ENCODE measurements at places on chromosomes 6 and 20.

- no peak for DNase-seq
Measured at GRCh38 chr6:4402477-4402976, 267.2 kb upstream of the ECI2 start.

DNA sequence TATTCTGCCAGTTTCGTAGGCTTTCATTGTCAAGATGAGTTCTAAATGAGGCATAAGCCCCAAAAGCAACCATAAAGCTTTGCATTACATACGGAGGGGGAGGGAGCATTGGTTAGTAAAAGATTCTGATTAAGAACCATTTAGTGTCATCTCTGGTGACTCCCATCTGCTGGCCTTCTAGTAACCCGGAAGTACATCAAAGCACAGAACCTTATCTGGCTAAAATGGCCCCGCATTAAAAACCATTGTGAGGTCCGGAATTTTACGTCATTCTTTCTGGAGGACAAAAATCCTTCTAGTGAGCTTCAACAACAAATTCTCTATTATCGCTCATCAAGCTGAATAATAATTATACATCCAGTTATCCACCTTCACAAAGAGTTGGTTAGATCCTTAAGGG lies 37.8 kb downstream of the METTL24 start:
- DNase-seq: no peak

DNA sequence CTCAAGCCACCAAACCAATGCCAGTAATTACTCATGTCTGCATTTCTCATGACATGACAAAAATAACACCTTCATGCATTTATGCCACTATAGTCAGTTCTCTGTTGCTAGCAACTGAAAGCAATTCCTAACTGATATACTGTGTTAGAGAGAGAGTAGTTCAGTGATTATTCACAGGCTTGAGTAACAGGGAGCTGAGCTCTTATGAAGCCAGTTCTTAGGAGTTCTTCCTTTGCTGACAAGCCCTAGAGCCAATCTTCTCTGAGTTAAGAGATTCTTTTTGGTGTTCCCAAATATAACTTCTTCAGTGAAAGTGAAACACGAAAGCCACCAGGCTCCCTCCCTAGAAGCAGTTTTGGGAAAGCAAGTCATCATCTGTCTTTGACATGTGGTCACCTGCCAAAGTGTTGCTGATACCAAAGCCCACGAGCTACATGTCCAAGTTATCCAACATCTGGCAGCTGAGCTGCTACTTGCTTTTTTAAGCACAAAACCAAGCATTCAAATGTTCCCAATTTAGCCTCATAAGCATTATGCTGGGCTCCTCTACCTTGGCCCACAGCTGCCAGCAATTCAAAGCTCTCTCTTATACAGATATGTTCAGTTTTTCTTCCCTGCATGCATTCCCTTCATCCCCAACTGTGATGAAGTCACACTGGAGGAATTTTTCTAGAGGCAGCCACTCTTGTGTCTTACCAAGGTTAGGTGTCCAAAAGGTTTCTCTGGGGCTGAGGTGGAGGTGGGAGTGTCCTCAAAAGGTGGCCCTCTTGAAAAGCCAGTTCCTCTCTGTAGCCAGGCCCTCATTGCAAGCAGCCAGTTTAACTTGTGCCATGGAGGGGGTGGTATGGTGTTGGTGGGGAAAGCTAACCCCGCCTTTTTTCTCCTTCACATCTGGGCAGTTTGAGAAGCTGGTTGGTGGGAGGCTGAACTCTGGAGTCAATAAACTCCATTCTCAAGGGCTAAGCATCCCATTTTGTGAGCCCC lies 92.7 kb upstream of the ARMC2 start:
- DNase-seq: no peak

DNA sequence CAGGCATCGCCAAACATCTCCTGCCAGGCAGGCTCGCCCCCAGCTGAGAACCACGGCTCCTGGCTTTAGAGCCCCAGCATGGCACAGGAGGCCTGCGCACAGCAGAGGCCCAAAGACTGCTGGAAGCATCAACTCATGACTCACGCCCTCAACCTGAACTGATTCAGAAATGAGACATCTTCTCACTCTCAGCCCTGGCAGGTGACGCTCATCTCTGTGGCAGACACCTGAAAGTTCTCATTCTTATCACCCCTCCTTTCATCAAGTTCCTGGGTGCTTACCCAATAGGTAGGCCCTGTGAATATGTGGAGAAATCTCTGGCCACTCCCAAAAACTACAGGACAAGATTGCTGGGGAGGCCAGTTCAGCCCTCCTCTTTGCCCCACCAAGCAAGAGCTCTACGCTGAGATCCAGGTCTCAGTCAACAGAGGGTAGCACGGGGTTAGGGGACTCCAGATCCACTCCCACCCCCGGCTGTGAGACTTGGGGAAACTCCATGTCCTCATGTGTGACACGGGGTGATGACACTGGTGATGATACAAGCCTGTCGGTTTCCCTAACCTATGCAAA lies 11.3 kb downstream of the NFATC2 start:
- peak; percentile 59 for DNase-seq

DNA sequence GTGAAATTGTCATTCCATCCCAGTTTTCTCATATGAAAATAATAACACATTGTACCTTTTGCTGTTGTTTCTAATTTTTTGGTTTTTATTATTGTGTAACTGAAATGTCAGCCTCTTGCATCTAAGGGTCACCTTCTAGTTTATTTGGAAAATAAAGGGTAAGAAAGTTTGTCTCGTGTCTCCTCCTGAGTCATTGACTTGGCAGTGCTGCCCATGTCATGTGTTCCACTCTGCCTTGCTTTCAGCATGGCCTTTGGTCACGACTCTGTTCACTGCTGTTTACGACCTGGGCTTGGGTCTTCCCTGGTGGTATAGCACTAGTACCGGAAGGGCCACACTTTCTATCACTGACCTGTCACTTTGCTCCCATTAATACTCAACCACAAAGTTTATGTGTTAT lies 171.4 kb upstream of the RSPO3 start:
- no peak for DNase-seq

- no peak for DNase-seq
Measured at GRCh38 chr6:57173056-57173885, 1.1 kb downstream of the BAG2 start.

GRCh38 chr6:156421933-156422332 lies 355.2 kb upstream of the ARID1B start:
- DNase-seq: no peak

DNA sequence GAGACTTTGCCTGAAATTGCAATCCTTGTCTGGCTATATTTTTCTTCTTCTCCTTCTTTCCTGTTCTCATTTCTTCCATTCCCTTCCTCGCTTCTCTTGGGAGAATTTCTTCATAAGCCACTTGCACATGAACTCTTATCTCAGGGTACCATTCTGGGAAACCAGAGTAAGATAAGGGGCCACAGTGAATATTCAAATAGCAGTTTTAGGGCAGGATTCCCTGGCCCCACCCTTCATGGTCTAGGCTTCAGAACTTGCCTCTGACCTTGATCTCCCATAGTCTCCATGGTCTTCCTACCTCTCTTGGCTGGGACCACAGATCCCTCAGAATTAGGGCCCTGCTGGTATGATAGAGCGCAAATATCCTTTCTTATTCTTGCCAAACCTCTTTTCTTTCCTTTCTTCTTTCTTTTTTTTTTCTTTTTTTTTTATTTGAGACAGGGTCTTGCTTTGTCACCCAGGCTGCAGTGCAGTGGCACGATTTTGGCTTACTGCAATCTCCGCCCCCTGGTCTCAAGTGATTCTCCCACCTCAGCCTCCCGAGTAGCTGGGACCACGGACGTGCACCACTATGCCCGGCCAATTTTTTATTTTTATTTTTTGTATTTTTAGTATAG lies 123.0 kb upstream of the CITED2 start:
- DNase-seq: no peak

GRCh38 chr6:77620278-77620882 lies 32.5 kb upstream of the MEI4 start:
- DNase-seq: no peak

DNA sequence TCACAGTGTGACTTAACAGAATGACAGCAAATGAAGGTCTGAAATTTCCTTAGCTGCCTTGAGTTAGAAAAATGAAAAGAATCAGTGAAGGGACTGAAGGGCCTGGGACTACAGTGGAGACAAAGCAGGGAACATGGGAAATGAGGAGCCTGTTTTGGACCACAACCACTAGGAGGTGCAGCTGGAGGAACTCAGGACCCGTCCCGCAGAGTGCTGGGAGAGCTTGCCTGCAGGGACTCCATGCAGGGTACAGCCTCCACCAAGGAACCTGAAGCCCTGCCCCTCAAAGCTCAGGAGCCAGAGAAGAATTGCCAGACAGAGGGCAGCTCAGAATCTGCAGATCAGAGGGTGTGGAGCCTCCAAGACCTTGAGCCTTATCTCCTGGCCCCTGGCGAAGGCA lies 50.7 kb downstream of the LRFN2 start:
- DNase-seq: no peak

- DNase-seq: no peak
Measured at GRCh38 chr20:1002682-1003561, 811 bp upstream of the RSPO4 start.

GRCh38 chr6:80182308-80182707 lies 75.8 kb downstream of the BCKDHB start:
- no peak for DNase-seq

DNA sequence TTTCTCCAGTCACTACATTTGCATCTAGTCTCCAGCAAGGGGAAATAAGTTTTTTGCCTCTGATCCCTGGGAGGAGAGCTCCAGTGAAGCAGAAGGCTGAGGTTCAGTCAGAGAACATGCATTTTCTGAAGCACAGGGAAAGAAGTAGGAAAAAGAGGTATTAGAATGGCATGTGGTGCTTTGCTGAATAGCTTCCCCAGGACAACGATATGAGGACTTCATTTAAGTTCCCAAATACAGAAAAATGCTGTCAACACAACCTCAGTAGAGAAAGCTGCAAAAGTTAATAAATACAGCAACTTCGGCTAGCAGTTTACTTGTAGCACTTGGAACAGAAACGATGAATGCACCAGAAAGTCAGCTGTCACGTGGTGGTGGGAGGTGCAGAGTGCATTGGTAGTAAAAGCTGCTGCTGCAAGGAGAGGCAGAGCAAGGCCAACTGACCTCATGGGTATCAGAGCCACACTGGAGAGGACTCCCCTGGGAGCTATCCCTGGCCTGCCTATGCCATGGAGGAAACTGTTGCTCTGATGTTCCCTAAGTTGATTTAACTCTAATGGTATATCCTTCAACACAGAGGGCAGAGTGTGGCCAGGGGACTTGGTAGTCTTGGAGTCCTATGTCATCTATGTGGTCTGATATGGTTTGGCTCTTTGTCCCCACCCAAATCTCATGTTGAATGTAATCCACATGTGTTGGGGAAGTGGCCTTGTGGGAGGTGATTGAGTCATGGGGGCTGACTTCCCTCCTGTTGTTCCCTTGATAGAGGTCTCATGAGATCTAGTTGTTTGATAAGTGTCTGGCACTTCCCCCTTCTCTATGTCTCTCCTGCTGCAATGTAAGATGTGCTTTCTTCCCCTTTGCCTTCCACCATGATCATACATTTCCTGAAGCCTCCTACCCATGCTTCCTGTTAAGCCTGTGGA lies 85.9 kb downstream of the ADTRP start:
- DNase-seq: no peak

DNA sequence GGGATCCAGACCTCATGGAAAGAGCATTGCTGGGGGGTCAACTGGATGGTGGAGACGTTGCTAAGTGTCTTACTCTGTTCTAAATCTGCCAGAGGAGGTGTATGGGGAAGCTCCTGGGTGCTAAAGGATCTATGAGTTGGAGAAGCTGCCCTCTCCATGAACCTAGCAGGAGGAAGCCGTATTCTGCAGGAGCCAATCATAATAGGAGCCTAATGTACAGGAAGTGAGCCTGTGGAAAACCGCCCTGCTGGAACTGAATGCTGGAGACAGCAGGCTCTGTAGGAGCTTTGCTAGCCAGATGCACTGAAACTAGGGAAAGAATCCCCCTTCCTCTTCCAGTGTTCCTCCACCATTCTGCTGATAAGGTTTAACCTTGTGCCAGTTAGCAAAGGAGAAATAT lies 10.9 kb downstream of the CASP8AP2 start:
- no peak for DNase-seq

GRCh38 chr6:1984346-1984994 lies 260.9 kb downstream of the GMDS start:
- DNase-seq: no peak

- no peak for DNase-seq
Measured at GRCh38 chr6:122696079-122696478, 83.4 kb upstream of the FABP7 start.

GRCh38 chr20:53918020-53918311 lies 152.4 kb downstream of the BCAS1 start:
- no peak for DNase-seq

- no peak for DNase-seq
Measured at GRCh38 chr6:36860126-36860525, 14.5 kb downstream of the PPIL1 start.

DNA sequence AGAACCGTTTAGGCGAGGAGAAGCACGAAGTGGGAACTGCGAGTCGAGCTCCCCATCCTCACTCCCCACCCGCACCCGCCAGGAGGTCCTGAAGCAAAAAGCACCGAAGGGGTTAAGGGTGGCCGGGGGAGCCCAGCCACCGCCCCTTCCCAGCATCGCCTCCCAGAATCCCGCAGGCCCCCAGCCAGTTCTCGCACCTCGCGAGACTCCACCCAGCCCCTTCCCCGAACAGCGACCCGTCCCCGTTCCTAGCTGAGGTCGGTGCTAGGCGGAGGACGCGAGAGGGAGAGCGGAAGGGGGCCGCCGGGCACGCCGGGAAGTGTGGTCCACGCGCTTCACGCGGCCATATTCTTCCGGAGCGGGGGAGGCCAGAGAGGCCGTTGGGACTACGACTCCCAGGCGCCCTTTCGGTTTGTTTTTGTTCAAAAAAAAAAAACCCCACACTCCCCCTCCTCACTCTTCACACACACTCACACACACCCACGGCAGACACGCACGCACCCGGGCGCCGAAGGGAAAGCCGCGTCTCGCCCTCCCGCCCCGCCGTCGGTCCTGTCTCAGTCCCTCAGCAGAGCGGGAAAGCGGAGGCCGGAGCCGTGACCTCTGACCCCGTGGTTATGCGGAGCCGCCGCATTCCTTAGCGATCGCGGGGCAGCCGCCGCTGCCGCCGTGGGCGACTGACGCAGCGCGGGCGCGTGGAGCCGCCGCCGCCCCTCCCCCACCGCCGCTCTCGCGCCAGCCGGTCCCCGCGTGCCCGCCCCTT lies at the start of gene ASXL1:
TSS of gene ASXL1 (plus strand) at position 463 of the 763 bp plus-strand sequence. CDS start 445 bp downstream, outside the sequence.
- peak; percentile 93 for DNase-seq

DNA sequence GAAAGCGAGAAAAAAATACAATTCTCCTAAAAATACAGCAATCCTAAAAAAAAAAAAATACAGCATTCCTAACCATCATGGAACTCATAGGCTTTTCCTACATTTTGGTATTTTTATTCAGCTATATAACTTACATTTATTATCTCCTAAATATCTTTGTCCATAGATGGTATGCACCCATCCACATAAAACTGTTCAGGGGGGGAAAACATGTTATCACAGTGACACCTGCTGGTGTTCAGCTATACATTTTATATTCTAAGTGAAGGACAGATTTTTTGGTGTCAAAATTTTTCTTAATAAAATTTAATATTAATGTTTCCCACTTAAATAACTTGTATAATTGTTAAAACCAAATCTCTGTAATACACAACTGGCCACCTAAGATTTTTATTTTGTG lies 58.0 kb downstream of the BLOC1S5 start:
- no peak for DNase-seq
